ENCODE measurements at places on chromosomes 5 and 9.

- no peak for DNase-seq
These were observed 2.6 kb downstream of the CDK9 start for GRCh38 chr9:127788337-127789011.

GRCh38 chr5:151155775-151156506 is 1.6 kb downstream of the ANXA6 start:
- peak; percentile 62 for DNase-seq

DNA sequence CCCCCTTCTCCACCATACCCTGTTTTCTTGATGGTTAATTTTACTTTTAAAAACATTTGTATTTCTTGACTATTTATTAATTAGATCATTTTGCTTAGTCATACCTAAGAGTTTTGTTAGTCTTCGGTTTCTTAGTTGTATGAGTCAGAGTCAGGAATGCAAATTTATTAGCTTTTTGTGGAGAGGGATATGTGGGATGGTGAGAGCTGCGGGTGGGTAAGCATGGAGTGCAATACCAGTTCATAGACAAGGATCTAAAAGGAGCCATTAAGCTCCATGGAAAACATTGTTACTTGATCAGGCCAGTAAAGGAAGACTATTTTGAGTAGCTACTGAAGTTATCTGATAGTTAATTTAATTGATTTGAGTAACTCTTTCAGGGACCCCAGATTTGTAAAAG is 77.5 kb downstream of the ZSWIM6 start:
- peak; percentile 78 for DNase-seq

GRCh38 chr5:170571281-170571731 is 67.5 kb downstream of the KCNIP1 start:
- DNase-seq = peak; percentile 11

GRCh38 chr9:134420974-134421432 is 94.7 kb downstream of the RXRA start:
- DNase-seq = no peak

DNA sequence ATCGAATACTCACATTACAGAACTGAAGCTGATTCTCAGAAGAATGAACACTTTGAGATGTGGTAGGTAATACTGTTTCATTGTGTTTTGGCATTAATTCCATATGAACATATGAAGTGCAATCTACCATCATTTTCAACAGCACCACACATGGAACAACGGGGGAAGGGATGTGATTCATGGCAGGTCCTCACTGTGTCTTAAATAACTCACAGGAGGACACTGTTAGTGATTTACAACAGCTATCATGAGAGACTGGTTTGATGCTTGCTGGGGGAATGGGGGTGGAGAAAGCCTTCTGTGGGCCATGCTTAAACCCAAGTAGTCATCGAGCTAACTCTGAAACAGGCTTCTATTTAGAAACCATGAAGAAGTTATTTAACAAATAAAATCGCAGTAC is 232.9 kb downstream of the SPOCK1 start:
- DNase-seq = no peak

DNA sequence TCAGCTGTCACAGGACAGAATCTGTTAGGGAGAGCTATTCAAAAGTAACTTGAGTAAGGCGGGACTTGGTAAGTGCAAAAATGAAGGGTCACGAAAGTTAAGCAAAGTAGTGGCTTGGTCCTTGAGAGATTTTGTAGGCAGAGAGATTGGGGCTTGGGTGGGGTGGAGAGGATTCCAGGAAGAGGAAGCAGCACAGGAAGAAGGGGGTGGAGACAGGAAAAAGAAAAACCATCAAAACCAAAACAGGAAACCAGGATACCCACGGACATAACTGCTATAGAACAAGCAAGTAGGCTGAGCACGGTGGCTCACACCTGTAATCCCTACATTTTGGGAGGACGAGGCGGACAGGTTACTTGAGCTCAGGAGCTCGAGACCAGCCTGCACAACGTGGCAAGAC is 3.7 kb downstream of the ROPN1L start:
- no peak for DNase-seq

DNA sequence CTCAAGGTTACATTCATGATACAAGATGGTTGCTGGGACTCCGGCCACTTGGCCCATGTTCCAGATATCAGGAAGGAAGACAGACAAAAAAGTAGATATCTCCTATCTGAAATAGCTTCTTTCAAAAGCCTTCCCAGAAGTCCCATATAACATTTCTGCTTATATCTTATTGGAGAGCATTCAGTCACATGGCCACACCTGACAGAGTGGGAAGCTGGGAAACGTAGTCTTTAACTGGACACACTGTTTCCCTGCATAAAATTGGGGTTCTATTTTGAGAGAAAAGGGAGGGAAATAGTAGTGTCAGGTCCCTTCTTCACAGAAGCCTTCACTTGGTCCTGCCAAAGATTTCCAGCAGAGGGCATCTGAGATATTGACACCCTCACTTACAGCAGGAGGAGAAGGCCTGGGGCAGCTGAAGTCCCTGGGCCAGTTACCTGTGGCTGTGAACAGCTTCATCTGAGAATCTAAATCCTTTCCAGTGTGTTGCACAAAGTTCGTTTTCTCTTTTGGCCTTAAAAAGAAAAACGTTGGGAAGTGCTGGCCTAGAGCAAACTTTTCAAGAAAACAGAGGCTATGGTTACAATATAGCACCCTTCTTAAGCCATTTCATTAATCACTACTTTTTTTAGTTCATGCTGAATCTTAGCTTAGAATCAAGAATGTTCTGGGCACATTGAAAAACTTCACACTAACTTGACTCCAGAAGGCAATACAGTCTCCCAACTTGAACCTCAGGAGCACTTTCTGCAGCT is 33.5 kb downstream of the SPEF2 start:
- DNase-seq = peak; percentile 70
